Pons (tissue), 1 donor: ENCODE measurements at places on chromosomes 11 and 22.
A peak's percentile ranks its signal among the peaks of the same experiment; 100 is the strongest.

DNA sequence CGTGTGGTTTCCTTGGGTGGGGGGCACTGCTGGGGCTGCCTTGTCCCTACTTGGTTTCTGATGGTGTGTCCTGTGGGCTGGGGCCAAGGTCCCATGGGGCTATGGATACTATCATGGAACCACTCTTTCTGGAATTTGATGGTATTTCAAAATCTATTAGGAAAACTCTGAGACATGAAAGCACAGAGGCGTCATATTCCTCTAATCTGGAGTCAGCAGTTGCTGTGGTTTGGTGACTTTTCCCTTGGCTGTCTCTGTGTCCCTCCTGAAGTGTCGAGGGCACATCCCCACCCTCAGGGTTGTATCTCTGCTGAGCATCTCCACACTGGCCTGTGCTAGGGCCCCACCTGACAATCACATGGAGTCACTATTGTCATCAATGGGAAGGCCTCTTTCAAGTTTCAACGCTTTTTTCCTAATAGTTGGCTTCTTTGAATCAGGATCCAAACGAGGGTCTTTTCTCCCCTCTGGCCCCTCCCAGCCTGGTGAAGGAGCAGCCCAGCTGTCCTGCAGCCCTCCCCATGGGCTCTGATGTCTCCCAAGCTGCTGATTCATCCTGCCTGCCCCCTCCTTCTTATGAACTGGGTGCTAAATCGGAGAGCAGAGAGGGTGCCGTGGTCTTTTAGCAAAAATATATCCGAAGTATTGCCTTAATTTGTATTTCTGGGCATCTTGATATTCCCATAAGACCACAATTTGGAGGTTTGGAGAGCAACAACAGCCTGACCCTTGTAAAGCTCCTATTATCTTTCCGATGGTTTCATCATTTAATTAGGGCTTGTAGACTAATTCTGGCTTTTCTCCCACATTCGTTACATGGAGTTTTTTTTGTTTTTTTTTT, 38.5 kb downstream of the MED15 start:
- DNase-seq = no peak

DNA sequence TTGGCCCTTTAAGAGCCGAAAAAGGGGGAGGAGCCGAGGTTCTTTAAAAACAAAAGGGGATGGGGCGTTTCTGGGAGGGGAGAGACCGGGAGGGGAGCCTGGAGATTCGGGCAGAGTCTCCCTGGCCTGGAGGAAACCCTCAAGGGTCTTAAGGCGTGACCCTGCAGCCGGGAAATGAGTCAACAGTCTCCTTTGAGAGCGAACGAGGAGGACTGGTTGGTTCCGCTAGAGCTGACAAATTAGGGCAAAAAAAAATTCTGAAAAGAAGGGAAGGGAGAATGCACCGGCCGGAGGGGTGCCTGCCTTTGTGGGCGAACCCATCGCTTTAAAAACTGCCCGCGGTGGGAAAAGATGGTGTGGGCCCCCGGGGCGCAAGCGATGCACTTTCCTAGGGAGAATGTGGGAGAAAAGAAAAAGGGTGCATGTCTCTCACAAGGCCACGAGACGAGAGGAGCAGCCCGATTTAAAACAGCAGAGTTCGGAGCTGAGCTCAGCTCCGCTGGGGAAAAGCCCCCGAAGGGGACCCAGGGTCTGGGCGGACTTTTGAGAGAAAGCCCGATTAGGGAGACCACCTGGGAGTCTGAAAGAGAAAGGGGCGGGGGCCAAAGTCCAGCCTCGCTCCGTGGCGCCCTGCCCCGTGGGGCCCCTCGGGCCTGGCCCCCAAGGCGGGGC, 874 bp downstream of the ZFTA start:
- peak; percentile 68 for DNase-seq

- no peak for DNase-seq
Observed at GRCh38 chr11:117887431-117888138, 11.1 kb upstream of the FXYD6 start.

GRCh38 chr11:44072757-44073658, 6.9 kb downstream of the ACCS start:
- DNase-seq = no peak

DNA sequence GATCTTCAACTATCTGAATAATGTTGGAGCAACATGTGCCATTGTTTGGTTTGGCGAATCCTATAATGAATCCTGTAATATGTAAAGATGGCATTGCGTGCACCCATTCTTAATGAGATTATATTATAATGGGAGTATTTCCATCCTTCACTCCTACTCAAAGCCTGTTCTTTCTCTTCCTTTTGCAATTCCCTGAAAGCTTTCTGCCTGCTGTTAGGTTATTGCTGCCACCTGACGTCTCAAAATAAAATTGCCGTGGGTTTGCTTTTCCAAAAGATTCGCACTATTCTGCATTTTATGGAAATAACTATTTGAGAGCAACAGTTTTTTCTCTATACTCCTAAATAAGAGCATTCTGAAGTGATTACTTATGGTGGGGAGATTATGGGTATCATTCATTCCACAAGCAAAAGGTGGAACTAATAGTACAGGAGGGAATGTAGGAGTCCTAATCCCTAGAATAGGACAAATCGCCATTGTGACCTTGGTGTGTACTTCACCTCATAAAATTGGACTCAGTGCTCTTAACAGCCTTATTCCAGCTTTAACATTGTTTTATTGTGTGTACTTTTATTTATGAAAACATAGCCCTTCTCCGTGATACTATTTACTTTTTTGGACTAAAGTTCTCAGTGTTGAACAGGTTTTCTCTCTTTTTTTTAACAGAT, 69.6 kb upstream of the ALKBH3 start:
- DNase-seq = peak; percentile 49

GRCh38 chr22:36194971-36195370, 6.6 kb downstream of the APOL4 start:
- DNase-seq = peak; percentile 80

- no peak for DNase-seq
Observed at GRCh38 chr11:132335311-132335710, 964.9 kb downstream of the NTM start.
